ENCODE measurements at places on chromosomes 13 and 19.

GRCh38 chr19:49019242-49019932, 2.5 kb upstream of the LHB start:
- peak; percentile 89 for DNase-seq

DNA sequence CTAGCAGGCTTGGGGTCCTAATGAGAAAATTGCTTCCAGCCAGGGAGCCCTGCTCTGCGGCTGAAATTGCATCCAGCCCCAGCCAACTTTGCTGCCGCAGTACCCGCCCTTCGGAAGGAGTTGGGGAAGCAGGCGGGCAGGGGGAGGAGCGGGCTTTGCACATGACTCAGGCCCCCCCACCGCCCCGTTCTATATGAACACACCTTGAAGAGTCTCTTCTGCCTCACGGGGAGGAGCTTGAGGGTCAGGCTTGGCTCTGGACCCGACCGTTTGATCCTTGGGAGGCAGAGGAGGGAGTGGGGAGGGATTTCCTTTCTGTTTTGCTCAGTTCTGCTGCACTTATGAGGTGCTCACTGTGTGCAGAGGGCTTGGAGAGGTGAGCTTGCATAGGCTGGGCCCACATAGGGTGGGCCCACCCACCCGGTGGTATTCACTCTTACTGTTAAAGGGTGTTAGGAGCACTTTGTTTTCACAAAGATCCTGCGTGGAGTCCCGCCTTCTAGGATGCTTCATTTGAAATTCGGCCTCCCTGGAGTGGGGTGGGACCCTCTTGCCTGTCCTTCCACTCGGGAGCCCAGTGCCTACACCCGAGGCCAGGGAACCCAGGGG, 46.5 kb downstream of the LYL1 start:
- peak; percentile 83 for DNase-seq

- no peak for DNase-seq
Observed at GRCh38 chr13:66036024-66036614, 1194.0 kb downstream of the PCDH9 start.

DNA sequence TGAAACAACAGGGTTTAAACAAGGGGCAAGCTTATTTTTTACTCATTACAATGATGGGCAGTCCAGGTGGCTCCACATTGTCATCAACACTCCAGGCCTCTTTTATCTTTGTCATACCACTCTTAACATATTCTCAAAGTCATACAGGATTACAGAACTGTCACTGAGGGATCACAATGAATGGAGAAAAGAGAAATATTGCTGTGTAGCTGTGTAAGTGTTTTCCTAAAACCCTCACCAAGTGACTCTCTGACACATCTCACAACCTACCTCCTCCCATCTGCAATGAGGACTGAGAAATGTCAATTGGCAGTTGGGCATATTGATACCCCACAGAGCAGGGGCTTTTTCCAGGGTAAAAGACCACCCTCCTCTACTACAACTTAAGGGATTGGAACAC, 562.1 kb downstream of the TBC1D4 start:
- no peak for DNase-seq

DNA sequence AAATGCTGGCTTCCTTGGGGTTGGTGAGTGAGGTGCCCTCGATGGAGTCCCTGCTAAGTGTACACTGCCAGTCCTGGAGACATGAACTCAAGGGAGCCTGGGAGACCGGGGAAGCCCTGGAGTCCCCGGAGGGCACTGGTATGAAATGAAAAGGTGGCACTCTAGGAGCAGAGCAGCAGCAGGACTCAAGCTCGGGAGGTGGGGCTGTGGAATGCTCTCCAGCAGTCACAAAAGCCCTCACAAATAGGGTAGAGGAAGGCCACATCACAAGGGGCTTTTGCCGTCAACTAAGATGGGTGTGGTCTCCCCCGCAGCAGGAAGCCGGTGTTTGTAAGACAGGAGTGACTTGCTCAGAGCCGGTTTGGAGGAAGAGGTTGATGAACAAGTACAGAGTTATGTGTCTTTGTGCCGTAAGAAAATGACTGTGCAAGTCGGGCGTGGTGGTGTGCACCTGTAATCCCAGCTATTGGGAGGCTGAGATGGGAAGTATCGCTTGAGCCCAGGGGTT, 19.3 kb downstream of the CCNE1 start:
- peak; percentile 31 for DNase-seq

- no peak for DNase-seq
Observed at GRCh38 chr19:34243876-34244578, 10.3 kb upstream of the GARRE1 start.

DNA sequence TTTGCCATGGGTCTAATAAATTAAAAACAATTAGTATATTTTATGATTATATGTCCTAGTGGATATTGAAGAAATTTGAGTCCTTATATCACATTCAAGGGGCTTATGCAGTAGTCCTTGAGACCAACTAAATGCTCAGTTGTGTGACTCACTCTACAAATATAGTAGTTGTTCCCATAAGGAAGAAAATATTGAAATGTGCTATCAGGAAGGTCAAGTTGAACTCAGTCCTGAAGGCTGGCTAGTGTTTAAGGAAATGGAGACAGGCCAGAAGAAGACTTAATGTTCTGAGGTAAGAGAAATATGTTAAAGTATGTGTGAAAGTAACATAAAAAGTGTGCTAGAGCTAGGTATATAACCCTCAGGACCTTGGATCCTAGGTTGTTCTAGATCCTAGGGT, 766.1 kb upstream of the GPC6 start:
- no peak for DNase-seq

- DNase-seq: no peak
Observed at GRCh38 chr19:927351-927779, 1.5 kb downstream of the ARID3A start.

- no peak for DNase-seq
Observed at GRCh38 chr13:80359778-80360452, 19.0 kb upstream of the SPRY2 start.

- no peak for DNase-seq
Observed at GRCh38 chr13:104949840-104950740, 1585.4 kb downstream of the EFNB2 start.

DNA sequence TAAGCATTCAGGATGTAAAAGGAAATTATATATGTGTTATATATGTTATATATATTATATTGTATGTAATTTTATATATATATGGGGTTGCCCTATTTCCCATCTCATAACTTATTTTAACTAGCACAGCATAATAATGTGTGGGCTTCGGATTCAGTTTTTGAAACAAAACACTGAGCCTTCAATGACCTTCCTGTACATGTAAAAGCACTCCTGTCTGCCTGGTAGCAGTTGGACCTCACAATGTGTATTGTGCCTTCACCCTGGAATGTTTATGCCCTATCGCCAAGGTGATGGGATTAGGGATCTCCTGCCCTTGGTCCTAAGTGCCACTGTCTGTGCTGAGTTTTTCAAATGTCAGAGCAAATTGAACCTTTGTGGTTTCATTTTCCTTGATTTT, 968.8 kb downstream of the TUBA3C start:
- no peak for DNase-seq

- DNase-seq: no peak
Observed at GRCh38 chr13:27797228-27797624, 4.9 kb downstream of the GSX1 start.

- no peak for DNase-seq
Observed at GRCh38 chr13:106318941-106319411, 216.5 kb downstream of the EFNB2 start.

DNA sequence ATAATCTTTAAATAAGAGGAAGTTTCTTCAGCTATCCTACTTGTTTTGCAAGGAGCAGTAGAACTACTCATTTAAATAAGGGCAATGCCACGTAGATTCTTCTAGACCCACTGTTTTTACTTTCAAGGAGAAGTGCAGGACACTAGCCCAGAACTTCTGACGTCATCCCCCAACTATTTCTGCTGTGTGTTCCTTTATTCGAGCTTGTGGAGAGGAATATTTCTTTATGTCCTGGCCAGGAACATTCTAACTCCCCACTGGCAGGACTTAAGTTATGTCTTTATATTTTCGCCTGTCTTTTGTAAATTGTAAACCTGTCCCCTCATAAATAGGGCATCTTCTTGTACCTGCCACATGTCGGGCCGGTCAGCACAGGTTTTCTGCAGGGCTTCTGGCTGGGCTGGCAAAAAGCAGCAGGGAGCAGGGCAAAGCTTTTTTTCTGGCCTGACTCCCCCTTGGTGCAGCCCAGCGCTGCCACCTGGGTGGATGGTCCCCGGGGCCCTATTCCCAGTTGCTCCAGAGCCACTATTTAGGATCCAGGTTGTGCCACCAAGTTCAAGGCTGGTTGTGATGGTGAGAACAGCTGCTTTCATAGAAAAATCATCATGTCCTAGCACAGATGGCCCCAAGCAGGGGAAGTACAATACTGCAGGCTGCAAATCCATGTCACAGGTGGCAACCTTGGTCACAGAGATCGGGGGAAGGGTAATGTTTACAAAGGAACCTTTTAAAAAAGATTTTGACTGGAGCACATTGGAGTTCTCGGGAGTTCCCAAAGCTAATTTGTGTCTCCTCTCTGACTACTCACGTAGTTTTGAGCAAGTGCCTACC, 1.8 kb downstream of the MBNL2 start:
- DNase-seq: peak; percentile 73

DNA sequence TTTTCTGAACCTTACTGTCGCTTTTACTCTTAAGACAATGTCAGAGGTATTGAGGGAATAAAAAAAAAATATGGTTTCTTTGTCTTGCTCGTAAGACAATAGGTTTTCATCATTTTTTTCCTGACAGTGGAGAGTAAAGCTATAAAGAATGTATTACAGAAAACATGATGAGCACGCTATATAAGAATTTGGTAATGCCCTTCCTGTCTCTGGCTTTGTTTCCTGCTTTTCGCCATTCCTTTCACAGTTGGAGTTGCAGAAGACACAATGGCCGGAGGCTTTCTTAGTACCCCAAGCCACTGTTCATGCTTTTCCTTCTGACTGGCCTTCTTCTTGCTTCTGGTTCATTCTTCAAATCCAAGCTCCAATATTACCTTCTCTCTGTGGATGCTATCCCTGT, 101.0 kb upstream of the DACH1 start:
- DNase-seq: no peak

DNA sequence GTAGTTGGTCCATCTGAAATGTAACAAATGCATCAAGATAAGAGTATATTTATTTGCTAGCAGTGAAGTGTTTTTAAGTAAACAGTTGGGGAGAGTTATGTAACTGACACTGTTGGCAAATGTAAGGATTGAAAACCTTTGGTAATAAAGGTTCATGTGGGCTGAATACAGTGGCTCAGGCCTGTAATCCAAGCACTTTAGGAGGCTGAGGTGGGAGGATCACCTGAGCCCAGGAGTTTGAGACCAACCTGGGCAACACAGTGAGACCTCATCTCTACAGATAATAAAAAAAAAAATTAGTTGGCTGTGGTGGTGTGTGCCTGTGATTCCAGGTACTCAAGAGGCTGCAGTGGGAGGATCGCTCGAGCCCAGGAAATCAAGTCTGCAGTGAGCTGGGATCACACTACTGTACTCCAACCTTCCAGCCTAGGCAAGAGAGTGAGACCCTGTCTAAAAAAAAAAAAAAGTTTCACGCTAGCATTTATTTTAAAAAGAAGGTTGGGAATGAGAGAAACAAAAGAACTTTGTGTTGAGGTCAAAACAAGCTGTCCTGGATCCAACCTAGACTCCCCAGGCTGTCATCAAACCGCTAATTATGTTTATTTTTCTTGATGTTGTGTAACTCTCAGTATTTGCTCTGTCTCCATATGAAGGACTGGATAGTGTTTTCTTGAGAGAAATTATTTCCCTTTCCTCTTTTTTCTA, 20.7 kb downstream of the SETDB2 start:
- no peak for DNase-seq

GRCh38 chr19:13951799-13952153, 533 bp upstream of the DCAF15 start:
- DNase-seq: no peak

DNA sequence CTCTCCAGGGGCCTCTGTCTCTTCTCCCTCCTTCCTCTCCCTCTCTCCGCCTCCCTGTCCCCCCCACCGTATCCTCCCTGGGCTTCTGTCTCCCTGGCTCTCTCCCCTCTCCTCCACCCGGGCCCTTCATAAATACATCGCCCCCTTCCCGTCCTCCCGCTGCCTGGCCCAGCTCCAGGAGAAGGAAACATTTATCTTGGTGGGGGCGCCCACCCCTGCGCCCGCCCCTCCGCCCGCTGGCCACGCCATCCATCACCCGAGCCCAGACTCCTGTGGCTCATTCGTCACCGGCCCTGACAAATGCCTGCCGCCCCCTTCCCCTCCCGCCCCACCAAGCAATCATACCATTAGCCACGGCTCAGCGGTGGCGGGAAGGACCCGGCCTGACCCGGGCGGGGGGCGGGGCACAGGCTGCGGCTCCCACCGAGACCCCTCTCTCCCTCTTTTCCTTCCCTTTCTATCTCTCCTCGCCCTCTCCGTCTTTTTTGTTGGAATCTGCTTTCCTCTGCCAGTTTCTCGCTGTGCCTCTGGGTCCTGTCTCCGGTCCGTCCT, 2.6 kb upstream of the MEIS3 start:
- no peak for DNase-seq

DNA sequence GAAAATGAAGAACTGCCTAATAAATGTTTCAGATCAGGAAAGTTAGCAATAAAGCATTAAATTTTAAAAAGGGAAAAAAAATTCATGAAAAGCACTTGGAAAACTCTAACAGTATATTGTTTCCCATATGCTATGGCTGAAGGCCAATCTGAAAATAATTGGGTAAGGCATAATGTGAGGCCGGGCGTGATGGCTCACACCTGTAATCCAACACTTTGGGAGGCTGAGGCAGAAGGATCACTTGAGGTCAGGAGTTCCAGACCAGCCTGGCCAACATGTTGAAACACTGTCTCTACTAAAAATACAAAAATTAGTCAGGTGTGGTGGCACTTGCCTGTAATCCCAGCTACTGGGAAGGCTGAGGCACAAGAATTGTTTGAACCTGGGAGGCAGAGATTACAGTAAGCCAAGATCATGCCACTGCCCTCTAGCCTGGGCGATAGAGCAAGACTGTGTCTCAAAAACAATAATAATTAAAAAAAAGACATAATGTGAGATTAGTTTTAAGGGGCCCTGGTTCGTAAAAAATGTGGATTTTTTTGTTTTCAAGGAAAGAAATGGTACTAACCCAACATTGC, 15.2 kb downstream of the INTS6 start:
- no peak for DNase-seq

GRCh38 chr19:5621945-5622464, 571 bp downstream of the SAFB2 start:
- DNase-seq: peak; percentile 52

- no peak for DNase-seq
Observed at GRCh38 chr13:40595693-40596092, 70.7 kb downstream of the FOXO1 start.
